ENCODE measurements at places on chromosomes 13 and 19.

DNA sequence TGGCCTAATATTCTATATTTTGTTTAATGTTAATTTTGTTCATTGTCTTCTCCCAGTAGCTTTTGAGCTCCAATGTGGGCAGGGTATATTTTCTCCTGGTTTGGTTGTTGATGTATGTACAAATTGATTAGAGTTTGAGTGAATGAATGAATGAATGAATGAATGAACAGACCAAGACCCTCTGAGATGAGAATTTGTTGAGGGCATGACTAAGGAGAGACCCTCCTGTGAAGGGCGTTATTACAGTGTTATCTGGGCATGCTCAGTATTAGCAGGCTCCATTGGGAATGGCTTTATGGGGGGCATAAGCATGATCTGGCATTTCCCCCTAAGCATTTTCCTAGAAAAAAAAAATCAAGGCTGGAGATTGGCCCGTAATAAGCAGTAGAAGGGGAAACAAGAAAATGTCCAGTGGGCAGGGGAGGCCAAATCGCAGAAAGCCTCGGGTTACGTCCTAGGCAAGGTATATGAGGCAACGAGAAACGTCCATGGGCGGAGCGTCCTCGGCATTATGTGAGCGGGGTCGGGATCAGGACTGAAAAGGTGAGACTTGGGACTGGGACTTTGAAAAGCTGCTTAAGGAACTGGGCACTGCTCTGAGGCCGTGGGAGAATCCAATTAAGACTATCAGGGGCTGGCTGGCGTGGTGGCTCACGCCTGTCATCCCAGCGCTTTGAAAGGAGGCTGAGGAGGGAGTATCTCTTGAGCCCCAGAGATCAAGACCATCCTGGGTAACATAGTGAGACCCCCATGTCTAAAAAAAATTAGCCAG lies 904 bp upstream of the ARHGAP33 start:
- DNase-seq = no peak

DNA sequence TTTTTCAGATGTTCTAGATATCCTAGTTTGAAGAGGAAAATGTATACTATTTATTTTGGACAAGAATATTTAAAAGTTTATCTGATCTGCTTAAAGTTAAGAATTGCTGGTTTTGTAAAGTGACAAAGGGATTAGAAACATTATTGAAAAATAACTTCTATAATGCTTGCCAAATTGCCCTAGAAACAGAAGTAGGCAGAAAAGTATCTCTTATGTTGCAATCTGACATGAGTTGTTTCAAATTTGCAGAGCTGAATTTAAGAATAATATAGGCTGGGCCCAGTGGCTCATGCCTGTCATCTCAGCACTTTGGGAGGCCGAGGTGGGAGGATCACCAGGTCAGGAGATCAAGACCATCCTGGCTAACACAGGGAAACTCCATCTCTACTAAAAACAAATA lies 777.1 kb downstream of the LIG4 start:
- no peak for DNase-seq

- no peak for DNase-seq
Observed at GRCh38 chr13:28655561-28655960, 3.4 kb upstream of the POMP start.

GRCh38 chr13:107102676-107103075 lies 534.7 kb upstream of the ARGLU1 start:
- DNase-seq = no peak

DNA sequence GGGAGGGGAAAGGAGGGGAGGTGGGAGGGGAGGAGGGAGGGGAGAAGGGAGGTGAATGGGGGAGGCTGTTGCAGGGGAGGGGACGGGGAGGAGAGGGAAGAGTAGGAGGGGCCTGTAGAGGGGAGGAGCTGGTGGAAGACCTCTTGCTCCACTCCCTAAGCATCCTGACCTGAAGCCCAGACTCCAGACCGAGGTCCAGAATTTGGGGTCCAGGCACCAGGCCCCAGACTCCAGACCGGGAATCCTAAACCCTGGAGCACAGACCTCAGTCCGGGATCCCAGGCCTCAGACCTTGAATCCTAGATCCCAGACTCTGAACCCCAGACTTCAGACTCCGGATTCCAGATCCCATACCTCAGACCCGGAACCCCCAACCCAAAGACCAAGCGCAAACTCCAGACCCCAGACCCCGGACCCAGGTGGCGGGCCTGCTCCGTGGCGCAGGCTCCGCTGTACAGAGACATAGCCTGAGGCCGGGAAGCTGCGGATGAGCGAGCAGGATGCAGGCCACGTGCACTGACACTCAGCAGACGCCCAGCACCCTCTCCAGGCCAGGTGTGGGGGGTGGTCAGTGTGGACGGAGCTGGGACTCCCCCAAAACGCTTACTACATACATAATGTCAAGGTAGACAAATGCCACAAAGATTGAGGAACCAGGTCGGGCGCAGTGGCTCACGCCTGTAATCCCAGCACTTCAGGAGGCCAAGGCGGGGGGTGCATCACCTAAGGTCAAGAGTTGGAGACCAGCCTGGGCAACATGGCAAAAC lies 710 bp upstream of the BTBD2 start:
- no peak for DNase-seq

- no peak for DNase-seq
Observed at GRCh38 chr19:7832009-7832408, 2.0 kb downstream of the EVI5L start.

GRCh38 chr19:48844472-48844871 lies 8.2 kb upstream of the HSD17B14 start:
- DNase-seq = no peak

DNA sequence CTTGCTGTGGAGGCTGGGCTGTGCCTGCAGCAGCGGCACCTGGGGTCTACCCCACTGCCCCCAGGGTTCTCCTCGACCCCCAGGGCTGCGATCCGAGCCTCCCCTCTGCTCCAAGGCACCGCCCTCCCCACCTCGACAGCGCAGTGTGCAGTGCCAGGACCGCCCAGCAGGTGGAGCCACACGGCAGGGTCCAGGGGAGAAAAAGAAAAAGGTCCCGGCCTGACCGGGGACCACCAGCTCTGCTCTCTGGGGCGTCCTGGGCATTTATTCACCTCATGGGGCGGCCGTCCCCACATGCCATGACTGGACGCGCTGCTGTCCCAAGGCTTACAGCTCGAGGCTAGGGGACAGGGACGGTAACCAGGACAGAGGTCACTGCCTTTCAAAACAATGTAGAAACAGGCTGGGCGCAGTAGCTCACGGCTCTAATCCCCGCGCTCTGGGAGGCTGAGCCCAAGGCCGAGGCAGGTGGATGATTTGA lies 10.6 kb downstream of the REXO1 start:
- DNase-seq = no peak

GRCh38 chr19:1265615-1266128 lies 3.5 kb upstream of the CIRBP start:
- DNase-seq = no peak

GRCh38 chr13:79060216-79060615 lies 345.8 kb downstream of the RBM26 start:
- DNase-seq = no peak

- no peak for DNase-seq
Observed at GRCh38 chr13:27790523-27790922, 1.8 kb upstream of the GSX1 start.

- DNase-seq = peak; percentile 73
Observed at GRCh38 chr19:10797541-10798256, 38.3 kb downstream of the TMED1 start.

GRCh38 chr13:44769686-44770085 lies 193.6 kb upstream of the TSC22D1 start:
- DNase-seq = no peak

- DNase-seq = no peak
Observed at GRCh38 chr13:33869005-33869404, 51.1 kb downstream of the RFC3 start.

- no peak for DNase-seq
Observed at GRCh38 chr13:47044842-47045241, 148.0 kb upstream of the HTR2A start.

GRCh38 chr19:47039239-47039874 lies 9.1 kb downstream of the TMEM160 start:
- DNase-seq = no peak

DNA sequence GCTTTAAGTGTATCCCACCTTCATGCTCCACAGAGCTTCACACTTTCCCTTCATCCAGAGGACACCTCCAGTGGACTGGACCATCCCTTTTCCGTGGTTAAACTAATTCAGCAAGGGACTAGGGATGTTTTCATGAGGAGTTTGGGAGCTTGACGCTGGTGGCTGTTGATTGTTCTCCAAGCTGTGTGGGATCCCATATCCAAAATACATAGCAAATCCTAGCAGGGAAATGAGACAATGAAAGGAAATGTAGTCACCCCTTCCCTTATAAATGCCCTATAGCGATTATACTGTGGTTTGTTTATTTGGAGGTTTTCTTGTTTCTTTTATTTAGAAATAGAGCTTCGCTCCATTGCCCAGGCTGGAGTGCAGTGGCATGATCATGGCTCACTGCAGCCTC lies 31.6 kb upstream of the DPRX start:
- no peak for DNase-seq

DNA sequence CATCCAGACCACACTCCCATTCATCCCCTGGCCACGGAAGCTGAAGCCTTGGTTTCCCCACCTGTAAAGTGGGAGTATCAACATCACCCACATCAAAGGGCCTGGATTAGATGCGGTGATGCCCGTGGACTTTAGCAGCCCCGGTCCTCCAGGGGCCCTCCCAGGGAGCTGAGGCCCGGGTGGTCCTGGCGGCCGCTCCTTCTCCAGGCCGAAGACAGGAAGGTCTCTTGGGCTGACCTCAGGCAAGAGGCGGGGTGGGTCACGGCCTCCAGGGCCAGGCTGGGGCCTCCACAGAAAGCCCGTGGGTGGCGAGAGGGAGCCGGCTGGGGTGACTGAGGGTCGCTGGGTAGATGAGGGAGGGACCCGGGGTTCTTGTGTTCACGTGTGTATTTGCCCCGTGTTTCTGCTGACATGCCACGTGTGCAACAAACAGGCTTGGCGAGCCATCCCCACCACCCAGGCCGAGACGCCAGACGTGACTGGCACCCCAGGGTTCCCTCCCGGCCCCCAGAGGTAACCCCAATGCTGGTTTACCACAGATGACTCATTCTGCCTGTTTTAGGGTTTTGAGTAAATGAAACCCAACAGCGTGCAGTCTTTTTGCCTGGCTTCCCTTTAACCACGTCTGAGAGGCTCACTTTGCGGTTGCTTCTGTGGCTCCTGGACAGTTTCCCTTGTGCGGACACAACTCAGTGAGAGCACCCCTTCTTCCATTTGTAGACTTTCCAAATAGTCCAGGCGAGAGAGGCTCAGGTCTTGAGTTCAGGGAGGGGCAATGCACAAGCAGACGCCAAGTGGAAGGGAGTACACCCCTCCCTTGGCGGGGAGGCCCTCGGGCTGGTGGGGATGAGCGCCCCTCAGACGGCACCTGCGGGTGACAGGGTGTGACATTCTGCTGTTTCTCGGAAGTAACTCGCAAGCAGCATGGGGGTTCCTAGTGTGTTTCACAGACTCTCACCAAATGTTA lies 42.9 kb downstream of the C13orf46 start:
- DNase-seq = peak; percentile 40

DNA sequence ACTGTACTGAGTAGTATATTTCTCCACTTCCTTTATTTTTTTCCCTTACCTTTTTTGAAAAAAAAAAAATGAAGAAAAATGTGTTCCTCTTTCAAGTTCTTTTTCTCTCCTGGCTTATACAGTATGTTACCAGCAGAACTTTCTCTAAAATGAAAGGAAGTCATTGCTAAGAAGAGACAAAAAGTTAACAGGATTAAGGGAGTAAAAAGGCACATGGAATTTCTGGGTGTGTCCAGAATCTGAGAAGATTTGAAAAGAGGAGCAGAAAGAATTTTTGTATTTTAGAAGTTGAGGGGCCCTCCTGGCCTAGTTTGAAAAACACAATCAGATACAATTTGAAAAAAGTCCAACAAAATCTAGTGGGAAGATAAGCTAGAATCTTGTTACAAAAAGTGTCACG lies 21.0 kb upstream of the TRIM13 start:
- no peak for DNase-seq

- DNase-seq = no peak
Observed at GRCh38 chr19:49534632-49535385, 7.0 kb downstream of the RCN3 start.

DNA sequence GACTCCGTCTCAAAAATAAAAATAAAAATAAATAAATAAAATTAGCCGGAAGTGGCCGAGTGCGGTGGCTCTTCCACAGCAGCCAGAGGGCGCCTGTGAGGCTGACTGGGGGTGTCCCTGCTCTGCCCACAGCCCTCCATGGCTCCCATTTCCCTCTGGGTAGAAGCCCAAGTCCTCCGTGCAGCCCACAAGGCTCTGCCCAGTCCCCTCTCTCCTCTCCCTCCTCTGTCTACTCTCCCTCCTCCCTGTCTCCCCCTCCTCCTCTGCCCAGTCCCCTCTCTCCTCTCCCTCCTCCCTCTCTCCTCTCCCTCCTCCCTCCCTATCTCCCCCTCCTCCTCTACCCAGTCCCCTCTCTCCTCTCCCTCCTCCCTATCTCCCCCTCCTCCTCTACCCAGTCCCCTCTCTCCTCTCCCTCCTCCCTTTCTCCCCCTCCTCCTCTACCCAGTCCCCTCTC lies 20.4 kb downstream of the MISP start:
- no peak for DNase-seq

- DNase-seq = no peak
Observed at GRCh38 chr19:2495130-2495641, 19.3 kb downstream of the GADD45B start.

GRCh38 chr13:23921451-23921888 lies 24.2 kb upstream of the C1QTNF9B start:
- no peak for DNase-seq

Data from stimulated activated CD8-positive, alpha-beta memory T cell treated with anti-CD3 and anti-CD28 coated beads, Interleukin-4, amount 100 ng/mL, for 1 hour (primary cell).